ENCODE measurements at places on chromosomes 1 and 21.

GRCh38 chr1:30695439-30695841, 27.9 kb downstream of the MATN1 start:
- no peak for DNase-seq

DNA sequence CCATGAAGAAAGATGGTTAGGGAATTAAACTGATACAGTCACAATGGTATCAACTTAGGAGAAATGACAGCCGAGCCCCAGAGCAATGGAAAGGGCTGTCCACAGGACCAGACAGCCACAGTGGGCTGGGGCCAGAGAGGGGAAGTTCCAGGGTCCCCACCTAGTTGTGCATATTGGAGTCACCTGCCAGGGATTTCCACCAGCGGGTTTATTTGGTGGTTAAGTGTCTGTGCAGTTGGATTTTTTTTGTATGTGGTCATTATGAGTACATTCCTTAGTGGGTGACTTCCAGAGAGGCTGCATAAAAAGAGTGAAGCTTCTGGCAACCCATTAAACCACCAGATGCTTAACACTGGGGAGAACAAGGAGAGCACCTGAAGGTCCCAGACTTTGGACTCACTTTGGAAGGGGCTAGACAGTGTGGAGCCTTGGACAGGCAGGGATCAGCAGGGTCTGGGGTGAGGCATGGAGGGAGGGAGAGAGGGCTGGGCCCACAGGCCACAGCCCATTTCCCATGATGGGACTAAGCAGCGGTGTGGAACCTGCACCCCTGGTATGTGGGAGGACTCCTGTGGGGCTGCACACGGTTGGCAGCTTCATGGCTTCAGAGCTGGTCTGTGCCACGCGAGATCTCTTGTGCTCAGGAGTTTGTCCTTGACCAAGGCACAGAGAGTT, 7.8 kb upstream of the PTTG1IP start:
- DNase-seq: no peak

GRCh38 chr1:57839067-57839466, 415.2 kb upstream of the DAB1 start:
- no peak for DNase-seq

- no peak for DNase-seq
Observed at GRCh38 chr1:29648026-29648425, 411.7 kb downstream of the PTPRU start.

- DNase-seq: no peak
Observed at GRCh38 chr21:36454706-36455105, 25.2 kb downstream of the CLDN14 start.

- no peak for DNase-seq
Observed at GRCh38 chr21:34687745-34688144, 19.0 kb downstream of the CLIC6 start.

DNA sequence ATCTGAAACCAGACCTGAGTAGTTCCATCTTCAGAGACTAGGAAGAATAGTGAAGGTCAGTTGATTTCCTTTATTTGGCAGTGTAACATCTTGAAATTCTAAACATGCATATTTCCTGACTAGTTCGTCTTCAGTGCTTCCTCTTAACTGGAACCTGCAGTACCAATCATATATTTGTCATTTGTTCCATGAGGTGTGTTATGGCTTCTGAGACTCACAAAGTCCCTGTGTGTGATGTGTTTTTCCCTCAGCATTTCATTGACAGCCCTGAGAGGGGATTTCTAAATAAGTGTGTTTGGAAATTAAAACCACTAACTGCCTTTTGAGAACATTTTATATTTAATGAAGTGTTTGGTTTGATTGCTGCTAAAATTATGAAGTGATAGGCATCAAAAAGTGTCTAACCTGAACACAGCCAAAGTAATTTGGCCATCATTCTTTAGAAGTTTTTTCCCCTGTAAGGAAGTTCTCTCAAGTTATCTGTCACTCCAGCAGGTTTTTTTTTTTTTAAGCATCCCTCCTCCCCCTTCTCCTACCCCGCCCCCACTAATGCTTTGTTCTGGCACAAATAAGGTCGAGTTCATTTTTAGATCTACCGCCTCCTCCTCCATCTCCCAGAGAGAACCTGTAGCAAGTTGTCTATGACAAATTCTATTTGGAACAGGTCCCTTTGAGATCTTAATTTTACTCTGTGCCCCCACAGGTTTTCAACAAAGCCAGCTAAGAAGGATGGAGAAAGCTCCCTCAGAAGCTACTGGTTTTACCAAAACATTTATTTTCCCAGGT, 61.4 kb downstream of the TMEM200B start:
- DNase-seq: no peak

DNA sequence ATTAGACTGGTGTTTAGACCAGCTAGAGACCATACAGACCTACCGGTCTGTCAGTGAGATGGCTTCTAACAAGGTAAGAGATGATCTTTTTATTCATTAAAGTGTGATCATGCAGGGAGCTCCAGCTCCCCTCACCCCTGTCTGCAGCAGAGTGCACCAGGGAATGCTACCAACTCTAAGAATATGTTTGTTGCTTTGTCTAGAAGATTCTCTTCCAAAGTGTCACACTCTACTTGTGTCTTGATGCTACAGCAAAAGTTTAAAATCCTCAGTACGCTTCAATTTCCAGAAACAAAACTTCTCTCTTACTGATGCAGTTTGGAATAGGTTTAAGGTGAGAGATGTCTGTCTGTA, 201.4 kb upstream of the SGIP1 start:
- no peak for DNase-seq

- DNase-seq: peak; percentile 59
Observed at GRCh38 chr21:34910396-34910795, 138.7 kb downstream of the RUNX1 start.

- DNase-seq: no peak
Observed at GRCh38 chr1:59601811-59602210, 212.9 kb upstream of the HOOK1 start.

DNA sequence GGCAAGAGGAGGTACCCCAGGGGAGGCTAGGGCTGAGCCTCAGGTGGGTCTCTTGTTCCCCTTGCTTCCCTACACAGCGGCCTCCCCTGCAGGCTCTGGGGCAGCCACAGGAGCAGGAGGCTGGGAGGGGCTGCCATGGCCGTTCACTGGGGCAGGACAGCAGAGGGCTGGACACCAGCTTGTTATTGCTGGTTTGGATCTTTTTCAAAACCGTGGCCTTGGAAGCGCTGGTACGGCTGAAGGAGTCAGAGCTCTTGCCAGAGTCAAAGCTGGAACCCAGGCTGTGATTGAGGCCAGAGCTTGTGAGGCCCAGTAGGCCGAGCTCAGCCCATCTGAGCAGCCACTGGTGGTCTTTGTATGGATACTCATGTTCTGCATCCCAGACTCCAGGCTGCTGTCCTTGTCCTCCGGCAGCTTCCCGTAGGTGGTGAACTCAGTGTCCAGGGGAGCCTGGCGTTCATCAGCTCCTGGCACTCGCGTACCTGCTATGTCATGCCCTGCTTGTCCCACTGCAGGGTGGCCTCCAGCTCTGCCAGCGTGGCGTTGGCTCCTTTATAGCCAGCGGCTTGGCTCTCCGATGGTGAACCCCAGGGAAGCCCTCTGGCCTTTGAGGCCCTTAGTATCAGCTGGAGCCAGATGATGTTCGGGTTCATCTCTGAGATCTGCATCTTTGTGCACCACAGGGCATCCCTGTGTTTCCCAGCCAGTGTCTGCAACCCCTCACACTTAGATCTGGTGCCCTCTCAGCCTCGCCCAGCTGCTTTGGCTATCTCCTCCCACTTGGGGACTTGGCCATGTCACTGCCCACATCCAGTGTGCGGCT, 40.3 kb upstream of the THEM4 start:
- DNase-seq: no peak

- no peak for DNase-seq
Observed at GRCh38 chr1:170659399-170660035, 4.4 kb upstream of the PRRX1 start.

Data from NCI-H2029 (cell line).